T follicular helper cell (primary cell): ENCODE measurements at places on chromosomes 6 and 20.

GRCh38 chr6:26224940-26225847, 138.0 kb downstream of the HFE start:
- DNase-seq, result no peak

DNA sequence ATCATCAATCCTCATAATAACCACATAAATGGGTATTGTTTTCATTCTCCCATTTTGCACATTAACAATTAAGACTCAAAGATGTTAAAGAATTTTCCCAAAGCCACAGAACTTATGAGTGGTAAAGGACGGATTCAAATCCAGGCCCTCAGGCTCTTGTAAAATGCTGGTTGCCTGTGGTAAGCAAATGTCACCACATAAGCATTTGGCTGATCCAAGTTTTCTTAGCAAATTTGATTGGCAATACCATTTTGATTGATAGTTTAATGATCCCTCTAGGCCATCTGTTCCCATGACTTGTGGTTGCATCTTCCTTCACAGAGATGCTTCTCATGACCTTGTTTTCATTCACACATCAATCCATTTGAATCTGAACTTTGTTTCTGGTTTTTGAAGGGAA, 252.0 kb upstream of the RIN2 start:
- DNase-seq, result no peak

DNA sequence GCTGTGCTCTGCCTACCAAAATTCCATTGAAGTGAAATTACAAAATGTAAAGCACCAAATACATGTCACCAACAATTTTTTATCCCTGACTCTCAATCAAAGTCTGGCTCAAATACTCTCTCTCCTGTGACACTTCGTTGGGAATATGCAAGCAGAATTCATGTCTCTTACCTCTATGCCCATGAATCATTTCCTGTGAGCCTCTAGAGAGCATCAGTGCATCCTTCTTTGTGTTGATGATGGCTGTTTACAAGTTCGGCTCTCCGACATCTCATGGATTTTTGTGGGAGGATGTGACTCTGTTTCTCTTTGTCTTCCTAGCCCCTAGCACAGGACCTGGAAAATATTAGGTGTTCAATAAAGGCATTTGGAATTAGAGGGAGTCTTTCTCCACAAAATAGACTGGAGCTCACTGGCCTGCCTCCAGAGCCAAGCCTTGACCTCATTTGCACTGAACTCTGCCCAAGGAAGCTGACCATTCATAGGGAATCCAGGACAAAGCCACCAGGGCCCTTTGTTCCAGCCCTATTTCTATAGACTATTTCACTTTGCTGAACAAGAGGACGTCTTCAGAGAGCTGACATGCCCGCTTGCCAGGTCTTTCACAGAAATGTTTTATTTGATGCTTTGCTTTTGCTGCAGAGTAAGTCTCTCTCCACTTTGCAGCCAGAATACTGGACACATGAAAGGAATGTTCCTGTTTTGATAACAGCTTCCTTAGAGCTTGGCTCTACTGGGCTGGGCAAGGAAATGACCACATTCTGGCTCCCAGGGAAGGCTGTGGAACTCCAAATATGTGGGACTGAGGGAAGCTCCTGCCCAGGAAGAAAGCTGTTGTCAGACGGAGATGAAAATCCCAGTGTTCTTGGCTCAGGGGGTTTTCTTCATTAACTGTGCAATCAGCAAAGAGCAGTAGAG, 194.5 kb upstream of the CDYL start:
- no peak for DNase-seq

DNA sequence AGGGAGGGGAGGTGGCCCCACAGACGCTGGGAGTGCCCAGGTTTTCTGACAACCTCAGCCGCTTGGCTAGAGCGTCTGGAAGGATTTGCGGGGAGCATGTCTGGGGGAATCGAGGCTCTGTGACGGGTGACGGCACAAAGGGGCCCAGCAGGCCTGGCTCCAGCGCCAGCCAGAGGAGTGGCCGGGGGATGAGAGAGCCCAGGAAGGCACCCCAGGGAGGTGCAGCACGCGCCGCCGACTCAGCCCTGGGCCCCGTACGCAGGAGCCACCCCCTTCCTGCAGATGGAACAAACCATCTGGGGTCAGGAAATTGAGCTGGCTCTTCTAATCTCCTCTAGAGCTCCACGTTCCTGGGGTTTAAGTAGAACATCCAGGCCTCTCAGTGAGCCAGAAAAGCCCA, 5.9 kb upstream of the SLCO4A1 start:
- no peak for DNase-seq

DNA sequence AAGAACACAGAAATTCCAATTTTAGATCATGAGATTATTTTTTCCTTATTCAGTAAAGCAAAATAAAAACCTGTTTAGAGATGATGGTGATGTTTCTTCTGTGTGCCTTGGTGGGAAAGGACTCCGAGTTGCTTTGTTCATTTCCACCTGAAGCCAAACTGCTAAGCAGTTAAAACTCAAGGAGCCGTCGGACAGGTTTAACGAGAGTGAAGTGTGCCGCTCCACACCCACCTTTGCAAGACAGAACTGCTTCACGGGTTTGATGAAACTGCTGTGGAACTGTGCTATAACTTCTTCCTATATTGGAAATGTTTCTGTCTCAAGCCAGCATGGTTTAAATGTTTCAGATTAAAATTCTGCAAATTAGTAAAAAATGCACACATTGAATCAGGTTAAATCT, 9.2 kb upstream of the DSP start:
- no peak for DNase-seq

GRCh38 chr20:21270806-21271205, 32.3 kb upstream of the XRN2 start:
- no peak for DNase-seq

GRCh38 chr20:32125506-32125905, 16.0 kb downstream of the TM9SF4 start:
- DNase-seq, result no peak

DNA sequence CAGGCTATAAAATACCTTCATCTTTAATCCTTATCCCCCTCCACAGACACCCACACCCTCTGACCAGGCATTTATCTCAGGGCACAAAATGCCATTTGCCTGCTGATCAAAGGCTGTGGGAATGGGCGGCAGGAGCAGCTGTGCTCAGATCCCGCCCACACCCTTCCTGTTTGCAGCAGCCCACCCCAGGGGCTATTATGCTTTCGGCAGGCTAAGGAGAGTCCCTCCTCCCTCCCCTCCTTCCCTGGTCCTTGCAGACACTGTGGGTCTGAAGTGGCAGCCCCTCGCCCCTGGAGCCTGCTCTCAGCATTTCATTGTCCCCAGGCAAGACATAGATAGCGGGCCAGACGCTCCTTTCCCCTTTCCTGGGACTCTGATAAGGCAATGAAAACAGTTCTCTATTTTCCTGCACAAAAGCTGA, 220.8 kb upstream of the HEY2 start:
- no peak for DNase-seq

- no peak for DNase-seq
Observed at GRCh38 chr20:64176971-64177370, 12.7 kb downstream of the MYT1 start.

DNA sequence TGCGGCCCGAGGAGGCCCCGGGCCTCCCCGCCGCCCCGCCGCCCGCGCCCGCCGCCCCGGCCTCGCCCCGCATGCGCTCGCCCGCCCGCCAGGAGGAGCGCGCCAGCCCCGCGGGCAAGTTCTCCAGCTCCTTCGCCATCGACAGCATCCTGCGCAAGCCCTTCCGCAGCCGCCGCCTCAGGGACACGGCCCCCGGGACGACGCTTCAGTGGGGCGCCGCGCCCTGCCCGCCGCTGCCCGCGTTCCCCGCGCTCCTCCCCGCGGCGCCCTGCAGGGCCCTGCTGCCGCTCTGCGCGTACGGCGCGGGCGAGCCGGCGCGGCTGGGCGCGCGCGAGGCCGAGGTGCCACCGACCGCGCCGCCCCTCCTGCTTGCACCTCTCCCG, 1.5 kb downstream of the FOXQ1 start:
- DNase-seq, result no peak

GRCh38 chr20:17611540-17612286, 41.8 kb downstream of the DSTN start:
- no peak for DNase-seq

- DNase-seq, result no peak
Observed at GRCh38 chr6:129575378-129576118, 134.4 kb downstream of the ARHGAP18 start.

- no peak for DNase-seq
Observed at GRCh38 chr6:158396136-158396535, 83.9 kb downstream of the TULP4 start.

GRCh38 chr20:18774207-18774606, 39.4 kb upstream of the SCP2D1 start:
- DNase-seq, result no peak

DNA sequence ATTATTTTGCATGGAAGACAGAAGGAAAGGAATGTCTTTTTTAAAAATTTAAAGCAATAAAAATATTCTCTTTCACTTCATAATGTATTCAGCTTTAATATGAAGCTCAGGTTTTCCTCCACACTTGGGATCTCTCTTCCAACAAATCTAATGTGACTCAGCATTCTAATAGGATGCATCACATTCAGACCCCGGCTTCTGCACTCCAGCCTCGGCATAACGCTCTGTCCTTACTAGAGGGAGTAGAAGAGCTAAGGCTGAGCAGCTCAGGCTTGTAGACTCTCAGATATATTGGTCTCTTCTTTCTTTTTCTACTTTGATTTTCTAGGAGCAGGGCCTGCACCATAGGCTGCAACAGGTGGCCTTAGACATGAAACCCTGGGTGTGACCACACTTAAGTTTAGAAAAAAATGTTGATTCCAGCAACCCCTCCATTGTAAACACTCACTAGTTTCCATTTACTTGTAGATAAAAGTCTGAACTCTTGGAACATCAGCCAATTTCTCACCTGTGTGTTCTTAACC, 161.7 kb downstream of the PAK5 start:
- no peak for DNase-seq

- no peak for DNase-seq
Observed at GRCh38 chr6:43695215-43695966, 7.8 kb upstream of the MRPS18A start.

DNA sequence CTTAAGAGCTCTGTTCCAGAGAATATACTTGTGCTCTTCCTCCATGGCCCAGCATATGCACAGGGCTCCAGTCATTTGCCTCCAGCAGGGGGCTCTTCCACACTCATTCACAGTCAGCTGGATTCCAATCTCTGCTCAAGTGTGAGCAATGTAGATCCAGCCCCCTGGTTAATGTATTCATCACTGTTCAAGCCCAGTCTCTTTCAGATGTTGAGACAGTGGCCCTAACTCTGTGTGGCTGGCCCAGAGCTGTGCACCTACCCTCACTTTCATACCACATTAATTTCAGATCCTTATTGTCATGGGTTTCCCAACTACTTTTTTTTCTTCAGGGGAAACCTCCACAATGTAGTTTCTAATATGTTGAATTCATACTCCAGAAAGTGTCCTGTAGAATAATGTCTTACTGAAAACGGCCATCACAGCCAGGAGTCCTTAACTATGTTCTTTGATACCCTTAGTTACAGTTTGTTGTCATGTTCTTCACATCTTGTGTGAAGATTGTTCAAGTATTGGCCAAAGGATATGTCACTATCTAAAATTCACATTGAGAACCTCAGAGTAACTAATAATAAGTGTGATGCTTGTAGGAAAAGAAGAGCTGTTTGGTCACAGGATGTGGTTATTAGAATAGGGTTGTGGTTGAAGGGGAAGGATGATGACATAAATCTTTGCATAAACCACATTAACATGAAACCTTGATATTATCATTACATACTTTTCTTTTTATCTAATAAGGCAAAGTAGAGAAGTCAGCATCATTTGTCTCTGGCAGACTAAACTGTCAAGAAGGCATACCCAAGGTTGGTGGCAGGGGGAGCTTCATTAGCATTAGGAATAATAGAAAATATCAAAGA, 14.4 kb upstream of the HLA-DQA1 start:
- DNase-seq, result peak; percentile 22

DNA sequence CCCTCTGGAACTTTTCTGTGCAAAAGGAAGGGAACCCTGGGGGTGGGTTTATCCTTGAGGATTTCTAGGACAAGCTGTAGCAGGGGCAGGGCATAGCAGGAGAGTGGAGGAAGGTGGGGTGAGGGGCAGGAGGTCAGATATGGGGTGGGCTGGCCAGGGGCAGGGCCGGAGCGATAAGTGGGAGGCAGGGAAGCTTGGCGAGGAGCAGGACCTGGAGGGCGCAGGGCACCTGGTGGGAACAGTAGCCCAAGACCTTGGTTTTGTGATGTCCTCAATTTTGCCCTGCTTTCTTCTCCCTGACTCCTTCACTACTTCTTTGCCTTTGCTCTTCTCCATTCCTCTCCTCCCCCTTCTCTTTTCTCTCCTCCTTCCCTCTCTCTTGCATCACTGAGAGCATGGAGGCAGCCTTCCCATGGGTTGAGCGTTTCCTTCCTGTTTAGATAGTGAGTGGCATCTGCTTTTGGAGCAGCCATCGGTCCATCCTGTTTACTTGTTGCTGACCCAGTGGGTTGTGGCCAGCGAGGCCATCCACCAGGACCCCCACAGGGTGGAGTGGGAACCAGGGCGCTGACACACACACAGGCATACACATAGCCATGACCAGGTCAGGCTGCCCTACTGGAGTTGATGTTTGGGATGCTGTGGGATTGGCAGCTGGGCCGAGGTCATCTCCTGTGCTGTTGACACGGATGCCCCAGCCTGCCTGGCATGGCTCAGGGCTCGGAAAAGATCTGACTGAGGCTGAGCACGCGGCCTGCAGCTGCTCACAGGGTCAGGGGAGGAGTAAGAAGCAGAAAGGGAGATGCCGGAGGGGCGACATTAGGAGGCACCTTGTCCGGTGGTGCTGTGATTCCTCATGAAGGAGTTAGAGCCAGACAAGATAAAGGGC, 121.0 kb upstream of the RNF24 start:
- DNase-seq, result no peak

DNA sequence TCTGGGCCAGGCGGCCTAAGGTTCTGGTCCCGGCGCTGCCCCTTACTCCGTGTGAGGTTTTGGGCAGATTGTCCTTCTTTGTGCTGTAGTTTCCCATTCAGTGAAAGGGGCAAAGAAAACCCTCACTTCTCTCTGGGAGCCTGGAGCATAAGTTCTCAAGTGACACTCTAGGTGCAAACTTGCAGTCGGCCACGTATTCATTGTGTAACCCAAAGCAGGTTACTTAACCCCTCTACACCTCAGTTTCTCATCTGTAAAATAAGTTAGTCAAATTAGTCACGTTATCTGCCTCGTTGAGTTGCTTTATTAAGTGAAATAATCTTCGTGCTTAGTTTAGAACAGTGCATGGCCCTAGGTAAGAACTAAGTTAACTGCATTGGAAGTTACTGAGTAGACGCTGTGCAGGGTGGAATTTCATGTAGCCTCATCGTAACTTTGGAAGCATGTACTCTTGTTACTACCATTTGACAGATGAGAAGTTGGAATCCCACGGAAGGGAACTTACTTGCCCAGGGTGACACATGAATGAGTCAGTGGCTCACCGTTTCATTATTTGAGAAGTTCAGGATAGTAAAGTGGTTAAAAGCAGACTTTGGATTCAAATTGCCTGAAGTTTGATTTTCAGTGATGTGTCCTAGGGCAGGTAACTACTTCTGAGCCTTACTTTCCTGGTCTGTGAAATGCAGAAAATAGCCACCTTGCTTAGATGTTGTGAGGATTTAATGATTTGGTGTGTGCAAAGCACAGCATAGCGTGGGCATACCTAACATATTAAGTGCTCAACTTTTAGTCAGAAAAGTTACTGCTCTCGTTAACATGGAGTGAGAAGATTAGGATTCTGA, 556 bp upstream of the MROH8 start:
- no peak for DNase-seq
